ENCODE measurements at places on chromosomes 4 and X.

DNA sequence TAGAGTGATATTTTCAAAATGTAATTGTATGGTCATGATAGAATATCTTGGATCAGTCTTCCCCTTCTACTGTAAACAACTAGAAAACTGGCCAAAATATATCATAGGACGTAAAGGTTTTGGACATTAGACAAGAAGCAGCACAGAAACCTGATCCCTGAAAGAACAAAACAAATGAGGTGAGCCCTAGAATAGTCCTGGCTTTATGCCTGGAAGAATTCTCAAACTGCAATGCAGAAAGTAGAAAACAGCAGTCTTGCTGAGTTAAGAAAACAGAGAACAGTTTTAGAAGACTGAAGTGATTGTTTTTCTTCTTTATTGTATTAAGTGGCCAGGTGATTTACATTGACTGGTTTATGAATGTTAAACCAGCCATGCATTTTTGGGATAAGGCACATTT is 19.5 kb downstream of the NSUN7 start:
- DNase-seq, result no peak

DNA sequence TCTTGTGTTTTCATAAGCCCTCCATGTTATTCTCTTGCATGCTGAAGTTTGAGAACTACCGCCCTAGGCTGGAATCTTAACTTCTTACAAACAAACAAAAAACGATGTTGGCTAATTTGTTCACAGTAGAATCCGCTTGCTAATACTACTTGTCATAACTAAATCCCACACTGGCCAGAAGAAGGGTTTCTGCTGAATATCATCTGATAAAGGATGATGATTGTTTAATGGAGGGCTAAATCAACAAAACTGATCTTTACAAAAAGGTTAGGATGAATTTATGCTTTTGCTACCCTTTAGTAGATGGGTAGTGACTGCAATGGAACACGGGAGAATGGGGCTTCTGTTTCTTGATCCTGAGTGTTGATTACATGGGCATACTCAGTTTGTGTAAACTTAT is 42.3 kb downstream of the SPATA4 start:
- DNase-seq, result no peak

DNA sequence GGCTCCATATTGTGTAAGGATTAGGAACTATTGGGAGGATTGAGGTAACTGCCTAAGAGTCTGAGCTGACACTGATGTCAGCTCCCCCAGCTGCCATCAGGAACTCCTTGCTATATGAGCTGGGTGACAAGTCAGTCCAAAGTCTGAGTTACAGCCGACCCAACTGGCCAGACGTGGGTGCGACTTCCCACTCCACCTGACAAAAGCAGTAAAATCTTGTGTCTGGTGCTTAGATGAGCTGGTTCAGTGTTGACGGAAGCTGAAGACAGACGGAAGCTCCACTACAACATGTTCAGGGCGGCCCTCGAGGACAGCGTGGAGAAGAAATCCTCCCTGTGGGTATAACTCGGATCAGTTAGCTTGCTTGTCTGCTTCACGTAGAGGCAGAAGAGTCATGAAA is 22.8 kb upstream of the NAT8L start:
- no peak for DNase-seq

DNA sequence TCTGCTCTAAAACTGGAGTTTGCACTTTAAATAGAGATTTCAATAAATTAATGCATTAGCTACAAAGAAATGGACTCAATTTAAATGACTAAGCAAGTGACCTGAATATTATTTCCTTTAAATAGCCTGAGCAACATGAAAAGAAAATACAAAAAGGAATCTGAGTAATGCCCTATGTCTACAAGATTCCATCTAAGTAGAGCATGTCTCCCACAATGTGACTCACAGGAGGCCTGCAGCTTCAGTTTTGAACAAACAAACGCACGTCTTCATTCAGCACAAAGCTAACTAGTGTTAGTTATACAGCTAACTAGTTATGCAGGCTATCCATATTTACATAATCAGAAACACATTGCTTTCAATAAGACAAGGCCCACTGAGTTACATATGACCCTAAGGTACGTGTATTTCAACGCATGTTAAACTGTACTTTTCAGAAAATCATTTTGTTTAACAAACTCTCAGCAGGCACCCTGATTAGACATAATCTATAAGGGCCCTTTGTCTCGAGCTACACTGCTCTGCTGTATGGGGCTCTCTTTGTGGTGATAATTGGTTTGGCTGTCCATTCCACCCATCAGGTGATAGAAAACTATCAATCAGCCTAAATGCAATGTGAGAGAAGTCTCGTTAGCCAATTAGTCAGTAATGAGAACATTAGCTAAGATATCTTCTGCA is 116.5 kb downstream of the MAML3 start:
- no peak for DNase-seq

DNA sequence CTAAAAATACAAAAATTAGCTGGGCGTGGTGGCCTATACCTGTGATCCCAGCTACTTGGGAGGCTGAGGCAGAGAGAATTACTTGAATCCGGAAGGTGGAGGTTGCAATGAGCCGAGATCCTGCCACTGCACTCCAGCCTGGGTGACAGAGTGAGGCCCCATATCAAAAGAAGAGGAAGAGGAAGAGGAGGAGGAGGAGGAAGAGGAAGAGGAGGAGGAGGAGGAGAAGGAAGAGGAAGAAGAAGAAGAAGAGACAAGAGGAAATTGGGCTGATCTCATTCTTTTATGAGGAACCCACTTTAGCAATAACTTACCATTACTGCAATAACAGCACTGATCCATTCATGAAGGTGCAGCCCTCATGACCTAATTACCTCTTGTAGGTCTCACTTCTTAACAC is 138.9 kb upstream of the GIMD1 start:
- no peak for DNase-seq

GRCh38 chr4:67762086-67762485 is 7.9 kb upstream of the GNRHR start:
- no peak for DNase-seq

- DNase-seq, result no peak
Observed at GRCh38 chrX:103831342-103831802, 685 bp downstream of the RAB9B start.

DNA sequence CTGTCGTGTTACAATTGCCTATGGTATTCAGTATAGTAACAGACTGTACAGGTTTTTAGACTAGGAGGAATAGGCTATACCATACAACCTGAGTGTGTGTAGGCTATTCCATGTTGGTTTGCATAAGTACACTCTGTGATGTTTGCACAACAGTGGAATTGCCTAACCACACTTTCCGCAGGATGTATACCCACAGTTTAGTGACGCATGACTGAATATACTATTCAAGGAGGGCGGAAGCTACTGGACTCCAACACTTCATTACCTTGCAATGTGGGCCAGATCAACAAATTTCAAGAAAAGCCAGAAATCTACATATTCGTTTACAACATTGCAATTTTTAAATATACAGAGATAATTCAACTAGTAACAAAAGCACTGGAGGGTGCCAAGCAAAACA is 317.2 kb downstream of the PDGFC start:
- no peak for DNase-seq

- no peak for DNase-seq
Observed at GRCh38 chr4:56681853-56682525, 893 bp upstream of the HOPX start.

GRCh38 chr4:75065909-75066308 is 133.0 kb downstream of the PARM1 start:
- DNase-seq, result no peak

- no peak for DNase-seq
Observed at GRCh38 chrX:123310112-123310511, 126.0 kb downstream of the GRIA3 start.

DNA sequence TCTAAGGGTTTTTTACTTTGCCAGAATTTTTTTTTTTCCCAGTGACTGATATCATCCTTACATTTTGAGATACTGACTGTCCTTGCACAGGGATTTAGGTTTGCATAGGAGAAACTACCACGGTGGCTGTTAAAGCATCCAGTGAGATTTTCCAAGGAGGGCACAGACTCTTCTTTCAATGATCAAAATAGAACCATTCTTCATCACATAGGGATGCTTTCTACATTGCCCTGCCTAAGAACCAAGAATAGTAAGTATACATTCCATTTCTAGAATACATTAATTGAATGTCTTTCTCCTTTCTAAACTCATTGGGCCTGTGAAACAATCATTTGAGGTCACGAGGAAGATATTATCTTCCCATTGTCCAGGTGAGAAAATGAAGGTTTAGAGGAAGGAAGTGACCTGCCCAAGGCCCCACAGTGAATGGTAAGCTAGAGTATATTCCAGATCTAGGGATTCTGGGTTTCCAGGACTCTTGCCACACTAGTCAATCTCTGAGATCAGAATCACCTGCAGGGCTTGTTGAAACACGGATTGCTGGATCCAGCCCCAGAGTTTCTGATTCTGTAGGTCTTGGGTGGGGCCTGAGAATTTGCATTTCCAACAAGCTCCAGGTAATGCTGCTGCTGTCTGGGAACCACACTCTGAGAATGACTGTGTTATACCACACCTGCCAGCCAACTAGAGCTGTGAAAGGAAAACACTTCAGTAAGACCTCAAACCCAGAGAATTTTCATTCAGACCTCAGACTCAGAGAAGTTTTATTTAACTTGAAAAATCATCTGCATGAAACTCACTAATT is 17.7 kb upstream of the TMEM154 start:
- no peak for DNase-seq

GRCh38 chr4:13455411-13455810 is 28.7 kb downstream of the RAB28 start:
- no peak for DNase-seq

DNA sequence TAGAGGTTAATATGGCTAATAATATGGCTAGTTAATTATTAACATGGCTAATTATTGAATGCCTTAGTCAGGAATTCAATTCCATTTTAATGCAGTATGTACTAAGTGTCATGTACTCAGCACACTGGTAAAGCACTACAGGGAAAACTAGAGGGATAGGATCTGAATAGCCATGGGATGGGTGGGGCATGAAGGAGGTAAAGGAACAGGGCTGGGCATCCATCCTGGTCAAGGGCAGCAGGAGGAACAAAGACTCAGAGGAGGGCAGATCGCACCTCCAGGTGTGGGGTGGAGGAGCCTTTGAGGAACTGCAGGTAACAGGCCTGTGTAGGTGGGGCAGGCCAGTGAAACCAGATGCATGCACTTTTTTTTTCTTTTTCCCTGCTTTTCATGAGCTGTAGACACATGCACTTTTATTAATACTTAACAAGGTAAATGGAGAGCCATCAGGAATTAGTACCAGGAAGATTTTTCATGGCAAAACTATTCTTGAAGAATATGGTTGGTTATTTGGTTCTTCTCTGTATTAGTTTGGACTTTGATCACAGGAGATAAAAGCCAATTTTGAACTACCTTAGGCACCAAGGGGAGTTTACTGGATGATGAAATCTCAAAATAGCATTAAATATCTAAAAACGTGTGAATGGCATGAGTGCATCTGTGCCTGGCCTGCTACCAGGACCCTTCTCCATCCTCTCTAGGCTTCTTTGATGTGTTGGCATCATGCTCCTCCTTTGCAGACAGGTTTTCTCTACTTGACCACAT is 88.3 kb downstream of the CC2D2A start:
- no peak for DNase-seq

- no peak for DNase-seq
Observed at GRCh38 chrX:154991039-154991438, 31.5 kb downstream of the F8 start.

GRCh38 chrX:69555481-69556041 is 51.4 kb downstream of the NALF2 start:
- peak; percentile 20 for DNase-seq

GRCh38 chr4:128776794-128777216 is 32.7 kb upstream of the JADE1 start:
- peak; percentile 24 for DNase-seq

GRCh38 chr4:60313611-60314178 is 886.4 kb upstream of the ADGRL3 start:
- DNase-seq, result no peak

DNA sequence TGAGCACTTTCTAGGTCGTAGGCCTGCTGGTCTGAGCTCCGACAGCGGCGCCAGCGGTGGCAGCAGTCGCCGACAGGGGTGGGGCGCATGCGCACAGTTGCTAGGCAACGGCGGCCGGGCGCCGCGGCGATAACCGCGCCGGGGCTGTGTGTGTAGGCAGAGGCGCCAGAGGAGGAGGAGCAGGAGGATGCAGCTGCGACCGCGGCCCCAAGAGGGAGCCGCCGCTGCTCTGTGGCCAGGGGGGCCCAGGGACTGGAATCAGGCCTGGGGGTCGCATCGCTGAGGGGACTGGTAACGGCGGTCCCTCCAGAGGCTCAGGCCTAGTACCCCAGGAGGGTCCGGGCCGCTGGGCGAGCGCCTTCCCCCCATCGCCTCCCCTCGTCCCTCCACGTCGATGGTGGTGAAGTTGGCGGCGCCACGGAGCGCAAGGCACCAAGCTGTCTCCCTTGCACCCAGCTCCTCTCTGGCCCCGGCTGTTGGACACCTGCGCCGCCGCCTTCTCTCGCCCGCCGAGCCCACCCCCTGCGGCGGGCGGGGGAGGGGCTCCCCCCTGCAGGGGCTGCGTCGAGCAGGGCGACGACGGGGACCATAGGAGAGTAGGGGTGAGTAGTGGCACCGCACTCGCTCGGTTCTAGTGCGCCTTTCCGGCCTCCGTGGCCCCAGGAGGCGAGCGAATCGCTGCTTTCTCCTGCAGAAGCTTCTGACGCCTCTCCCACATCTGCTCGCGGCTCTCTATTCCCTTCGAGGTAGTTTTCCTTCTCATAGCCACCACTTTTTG is 58.6 kb upstream of the ZC4H2 start:
- peak; percentile 71 for DNase-seq

- DNase-seq, result no peak
Observed at GRCh38 chr4:83259586-83259985, 25.0 kb downstream of the COQ2 start.

GRCh38 chr4:130071746-130072145 is 975.8 kb downstream of the C4orf33 start:
- no peak for DNase-seq

DNA sequence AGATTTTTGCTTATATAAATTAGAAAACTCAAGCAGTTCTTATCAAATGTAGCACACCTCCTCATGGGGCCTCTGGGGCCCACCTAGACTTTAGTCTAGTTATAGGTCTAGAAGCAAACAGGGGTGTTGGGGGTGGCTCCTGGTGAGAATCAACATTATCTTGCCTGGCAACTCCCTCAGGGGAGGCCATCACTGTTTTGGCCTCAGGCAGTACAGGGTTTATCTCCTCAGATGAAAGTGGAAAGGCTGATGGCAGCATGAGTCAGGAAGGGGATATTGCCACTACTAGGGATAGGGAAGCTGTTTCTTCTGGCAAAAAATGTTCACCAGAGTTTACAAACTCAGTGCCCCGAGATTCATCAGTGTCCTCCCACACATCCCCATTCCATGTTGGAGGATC is 232.4 kb upstream of the BMP3 start:
- no peak for DNase-seq

- no peak for DNase-seq
Observed at GRCh38 chr4:183816882-183817509, 88.1 kb upstream of the STOX2 start.

DNA sequence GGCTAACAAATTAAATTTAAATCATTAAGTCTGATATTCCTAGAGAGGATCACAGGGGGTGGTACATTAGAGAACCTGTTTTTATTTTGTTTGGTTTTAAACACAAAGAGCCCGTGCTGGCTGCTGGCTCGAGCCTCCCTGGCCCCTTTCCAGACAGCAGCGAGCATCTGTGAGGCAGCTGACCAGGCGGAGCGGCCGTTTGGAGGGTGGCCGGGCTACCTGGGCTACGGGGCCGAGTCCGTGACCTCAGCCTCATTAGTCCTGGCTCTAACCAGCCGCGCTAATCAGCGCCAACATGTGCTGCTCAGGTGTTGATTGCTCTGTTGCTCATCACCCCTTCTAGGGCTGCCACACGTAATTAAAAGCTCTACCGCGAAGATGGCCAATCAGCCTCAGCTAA is 35.3 kb downstream of the DCTD start:
- DNase-seq, result no peak

GRCh38 chrX:12868747-12869146 is 1.9 kb downstream of the TLR7 start:
- no peak for DNase-seq

- no peak for DNase-seq
Observed at GRCh38 chr4:5472160-5472591, 236.2 kb downstream of the EVC2 start.

Data from uterus (tissue), 4 donors.